ENCODE measurements at places on chromosomes 13 and 19.
A peak's percentile ranks its signal among the peaks of the same experiment; 100 is the strongest.

GRCh38 chr13:75537401-75538365, at the start of gene COMMD6:
Gene COMMD6, minus strand, starts transcription at chr13:75537841. Its CDS starts 36 bp downstream, at chr13:75537805.
- DNase-seq = peak; percentile 52

DNA sequence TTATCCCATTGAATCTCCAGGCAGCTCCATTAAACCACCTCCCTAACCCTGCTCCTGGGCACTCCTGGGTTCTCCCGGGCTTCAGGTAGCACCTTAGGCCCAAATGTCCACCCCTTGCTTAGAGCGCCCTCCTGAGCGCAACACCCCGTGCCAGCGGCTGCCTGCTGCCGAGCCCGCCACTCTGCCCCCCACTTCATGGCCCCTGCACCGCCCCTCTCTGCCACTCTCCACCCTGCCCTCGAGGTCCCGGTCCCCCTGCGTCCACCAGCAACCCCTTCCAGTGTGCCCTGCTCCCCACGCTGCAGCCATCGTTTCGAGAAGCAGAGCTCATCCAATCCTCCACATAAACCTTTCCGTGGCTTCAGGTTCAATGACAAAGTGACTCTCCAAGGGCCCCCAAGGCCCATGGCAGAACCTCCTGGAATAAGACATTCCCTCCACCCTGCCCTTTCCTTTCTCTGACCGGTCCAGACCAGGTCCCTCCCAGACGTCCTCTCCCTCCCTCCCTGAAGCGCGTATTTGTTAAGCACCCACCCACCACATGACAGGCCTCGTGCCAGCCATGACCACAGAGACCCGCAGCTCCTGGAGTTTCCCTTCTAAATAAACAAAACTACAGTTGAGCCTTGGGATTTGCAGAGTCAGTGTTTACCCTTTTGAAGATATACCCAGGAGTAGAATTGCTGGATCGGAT, 66.6 kb downstream of the ARHGEF18 start:
- DNase-seq = no peak

DNA sequence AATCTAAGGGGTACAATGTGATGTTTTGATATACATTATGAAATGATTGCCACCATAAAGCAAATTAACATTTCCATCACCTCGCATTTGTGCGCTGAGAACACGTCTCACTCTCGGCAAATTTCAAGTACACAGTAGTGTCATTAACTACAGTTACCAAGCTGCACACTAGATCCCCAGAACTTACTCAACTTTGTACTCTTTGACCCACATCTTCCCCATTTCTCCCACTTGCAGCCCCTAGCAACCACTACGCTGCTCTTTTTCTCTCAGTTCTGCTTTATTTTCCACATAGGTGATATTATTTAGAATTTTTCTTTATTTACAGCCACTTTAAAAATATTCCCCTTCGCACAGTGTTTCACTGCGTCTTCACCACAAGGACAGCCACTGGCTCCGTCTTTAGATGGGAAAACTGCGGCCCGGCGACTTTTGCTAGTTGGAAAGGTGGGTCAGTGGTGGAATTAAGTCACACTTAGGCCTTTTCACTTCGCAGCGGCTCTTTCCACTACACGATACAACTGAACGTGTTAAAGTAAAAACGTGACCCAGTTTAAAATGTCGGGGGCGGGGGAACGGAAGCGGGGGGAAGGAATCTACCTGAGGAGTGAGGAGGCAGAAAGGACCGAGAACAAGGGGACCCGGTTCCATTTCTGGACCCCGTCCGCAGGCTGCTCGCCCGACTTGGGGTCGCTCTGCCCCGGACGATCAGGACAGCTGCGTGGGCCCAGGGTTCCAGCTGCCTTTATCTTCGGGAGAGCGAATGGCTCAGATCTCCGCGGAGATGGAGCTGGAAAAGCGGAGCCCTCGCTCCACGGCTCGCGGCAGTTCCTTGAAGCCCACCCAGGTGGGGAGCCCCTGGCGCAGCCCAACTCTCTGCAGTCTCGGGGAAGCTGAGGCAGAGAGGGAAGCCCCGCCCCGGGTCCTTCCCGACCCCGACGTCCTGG, 486.1 kb downstream of the UQCRFS1 start:
- DNase-seq = no peak

GRCh38 chr19:9917321-9917720, 19.0 kb downstream of the OLFM2 start:
- no peak for DNase-seq

DNA sequence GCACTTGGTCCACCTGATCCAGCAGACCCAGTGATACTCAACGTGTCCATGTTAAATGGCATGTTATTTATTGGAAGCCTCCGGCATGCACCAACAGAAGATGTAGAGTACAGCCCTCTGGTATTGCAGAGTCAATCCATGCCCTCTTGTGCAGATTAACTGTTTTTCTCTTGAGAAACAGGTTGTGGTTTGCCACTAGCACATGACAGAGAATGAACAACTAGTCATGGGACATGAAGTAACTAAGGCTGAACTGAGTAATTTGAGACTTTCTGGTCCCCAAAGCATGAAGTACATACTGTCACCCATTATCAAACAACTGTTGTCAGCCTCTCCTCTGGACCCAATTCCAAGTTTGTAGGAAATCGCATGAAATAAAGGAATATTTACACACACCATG, 3.2 kb downstream of the ZNF562 start:
- no peak for DNase-seq

GRCh38 chr13:95865080-95865615, 188.1 kb downstream of the UGGT2 start:
- DNase-seq = no peak

- DNase-seq = no peak
Measured at GRCh38 chr13:50593207-50593606, 250.3 kb downstream of the DLEU7 start.

DNA sequence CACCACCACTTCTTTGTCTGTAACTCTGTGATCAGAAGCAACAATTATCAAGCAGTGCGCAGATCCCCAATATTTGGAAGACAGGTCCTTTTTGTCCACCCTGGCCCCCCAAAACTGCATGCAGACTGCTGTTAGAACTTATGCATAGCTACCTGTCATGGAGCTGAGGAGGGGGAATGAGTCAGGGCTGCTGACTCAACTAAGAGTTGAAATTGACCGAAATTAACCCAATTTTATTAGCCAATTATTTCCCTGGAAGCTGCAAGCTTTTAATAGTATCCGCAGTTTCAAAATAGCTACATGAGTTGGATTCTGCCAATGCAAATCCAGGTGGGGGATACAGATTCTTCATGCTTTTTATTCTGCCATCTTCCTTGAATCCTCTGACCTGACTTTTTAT, 14.0 kb upstream of the ZNF491 start:
- no peak for DNase-seq

- DNase-seq = peak; percentile 57
Measured at GRCh38 chr19:6021878-6022569, 44.1 kb upstream of the RANBP3 start.

DNA sequence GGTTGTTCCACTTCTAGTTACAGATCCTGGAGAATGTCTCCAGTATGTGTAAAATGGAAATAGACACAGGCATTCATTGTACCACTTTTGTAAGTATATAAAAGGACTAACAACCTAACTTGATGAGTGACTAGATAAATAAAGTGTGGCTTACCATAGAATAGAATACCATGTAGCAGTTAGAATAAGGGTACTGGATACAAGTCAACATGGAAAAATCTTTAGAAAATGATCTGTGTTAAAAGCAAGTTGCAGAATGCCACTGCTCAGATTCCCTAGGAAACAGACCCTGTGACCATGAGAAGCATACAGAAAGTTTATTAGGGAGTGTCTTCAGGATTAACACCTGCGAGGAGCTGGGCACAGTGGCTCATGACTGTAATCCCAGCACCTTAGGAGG, 25.9 kb upstream of the RNASEH2B start:
- no peak for DNase-seq

DNA sequence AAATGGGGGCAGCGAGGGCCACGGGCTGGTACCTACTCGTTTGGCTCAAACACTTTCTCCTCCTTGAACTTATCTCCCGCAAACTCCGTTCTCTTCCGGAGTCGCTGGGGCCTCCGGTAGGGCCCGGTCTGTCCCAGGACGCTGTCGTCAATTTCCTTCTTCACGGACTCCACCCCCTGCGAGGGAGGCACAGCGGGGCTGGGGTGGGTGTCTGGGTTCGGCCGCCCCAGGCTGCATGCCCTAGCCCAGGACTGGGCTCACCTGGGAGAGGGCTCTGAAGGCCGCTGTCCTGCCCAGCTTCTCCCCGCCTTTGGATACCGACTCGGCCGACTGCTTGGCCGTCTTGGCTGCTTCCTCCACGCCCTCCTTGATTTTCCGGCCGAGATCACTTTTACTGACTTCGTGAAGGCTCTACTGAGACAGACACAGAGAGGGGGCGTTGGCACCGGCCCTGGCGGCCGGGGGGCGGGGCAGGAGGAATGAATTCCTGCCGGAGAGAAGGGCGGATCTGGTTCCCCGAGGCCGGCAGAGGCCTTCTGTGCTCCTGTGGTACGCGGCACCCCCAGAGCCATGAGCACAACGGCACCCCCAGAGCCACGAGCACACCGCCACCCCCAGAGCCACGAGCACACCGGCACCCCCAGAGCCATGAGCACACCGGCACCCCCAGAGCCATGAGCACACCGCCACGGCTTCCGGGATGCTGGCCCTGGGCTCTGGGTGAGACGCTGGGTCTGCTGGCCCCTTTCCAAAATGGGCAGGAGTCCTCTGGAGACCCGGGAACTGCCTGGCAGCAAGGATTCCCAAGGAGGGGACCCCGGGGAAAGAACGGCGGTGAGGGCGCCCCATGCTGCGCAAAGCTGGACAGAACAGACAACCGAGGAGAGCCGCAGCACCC, 8.1 kb upstream of the CTXN1 start:
- no peak for DNase-seq

DNA sequence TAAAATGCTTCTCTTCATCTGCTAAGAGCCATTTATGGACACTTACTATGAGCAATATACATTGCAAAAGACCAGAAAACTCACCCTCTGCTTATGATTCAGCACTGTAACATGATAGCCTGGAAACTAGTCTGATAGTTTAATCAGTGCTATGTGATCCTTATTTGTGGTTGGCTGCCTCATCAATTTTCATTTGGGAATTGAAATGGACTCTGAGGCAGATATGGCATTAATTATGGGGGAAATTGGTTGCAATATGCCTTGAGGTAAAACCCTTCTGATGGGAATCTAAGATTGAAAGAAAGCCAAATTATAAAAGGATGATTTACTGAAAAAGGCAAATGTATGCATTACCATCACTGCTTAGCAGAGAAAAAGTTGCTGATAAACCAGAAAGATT, 33.5 kb downstream of the FAM216B start:
- DNase-seq = peak; percentile 44

DNA sequence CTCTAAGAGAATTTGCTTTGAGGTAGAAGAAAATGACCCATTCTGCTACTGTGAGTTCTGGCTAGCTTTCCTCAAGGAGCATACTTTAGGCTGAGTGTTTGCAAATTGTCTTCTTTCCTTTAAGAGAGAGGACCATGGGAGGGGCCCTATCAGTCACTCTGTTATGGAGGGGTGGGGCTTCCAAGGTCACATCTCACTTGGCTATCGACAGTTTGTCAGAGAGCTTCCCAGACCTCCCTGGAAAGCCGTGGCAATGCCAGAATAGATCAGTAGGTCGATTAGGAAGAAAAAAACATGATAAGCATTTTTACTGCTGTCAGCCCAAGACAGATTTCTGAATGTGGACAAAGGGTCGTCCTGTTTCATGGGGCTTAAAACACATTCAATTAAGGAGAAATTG, 93.3 kb downstream of the OXGR1 start:
- no peak for DNase-seq

- DNase-seq = peak; percentile 95
Measured at GRCh38 chr13:60583196-60583888, 186.3 kb downstream of the TDRD3 start.

DNA sequence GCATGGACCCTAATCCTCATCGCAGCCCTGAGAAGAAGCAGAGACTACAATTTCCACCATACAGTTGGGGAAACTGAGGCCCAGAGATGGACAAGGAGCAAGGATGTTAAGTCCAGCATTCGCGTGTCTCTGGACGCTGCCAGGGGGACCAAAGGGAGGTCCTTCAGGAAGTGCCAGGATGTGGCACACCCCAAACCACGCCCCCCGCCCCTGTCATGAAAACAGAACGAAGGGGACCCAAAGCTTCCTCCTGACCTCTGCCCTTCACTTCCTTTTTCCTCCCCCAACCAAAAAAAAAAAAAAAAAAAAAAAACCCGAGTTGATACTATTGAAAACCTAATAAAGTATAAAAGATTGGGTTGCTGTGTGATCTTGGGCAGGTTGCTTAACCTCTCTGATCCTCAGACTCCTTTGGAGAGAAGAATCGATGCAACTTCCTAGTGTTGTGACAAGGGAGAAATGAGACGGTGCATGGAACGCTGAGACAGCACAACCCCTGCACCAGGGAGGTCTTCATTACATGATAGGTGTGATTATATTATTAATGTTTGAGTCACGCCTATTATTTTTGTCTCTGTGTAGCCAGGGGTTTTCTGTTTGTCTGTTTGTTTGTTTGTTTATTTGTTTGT, 2.7 kb upstream of the ZBTB7A start:
- no peak for DNase-seq

GRCh38 chr13:55727683-55728082, 1413.0 kb upstream of the PRR20A start:
- DNase-seq = no peak
